ENCODE measurements at places on chromosomes 1 and 21.

DNA sequence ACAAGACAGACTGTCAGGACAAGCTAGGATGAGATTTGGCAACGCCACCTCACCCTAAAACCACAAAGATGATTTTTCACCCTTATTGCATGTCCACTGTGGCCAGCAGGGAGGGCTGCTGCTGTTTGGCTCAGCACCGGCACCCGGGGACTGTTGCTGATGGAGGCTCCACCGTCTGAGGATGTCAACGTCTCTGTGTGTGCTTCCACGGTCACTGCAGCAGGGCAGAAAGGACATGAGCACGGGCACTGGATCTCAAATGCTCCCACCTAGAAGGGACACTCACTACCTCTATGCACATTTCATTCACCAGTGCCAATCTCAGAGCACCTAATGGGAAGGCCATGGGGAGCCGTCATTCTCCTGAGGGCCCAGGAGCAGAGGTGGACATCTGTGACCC is 599.6 kb downstream of the PTPRU start:
- DNase-seq = no peak

- DNase-seq = no peak
Measured at GRCh38 chr1:33726274-33726804, 137.5 kb upstream of the HMGB4 start.

DNA sequence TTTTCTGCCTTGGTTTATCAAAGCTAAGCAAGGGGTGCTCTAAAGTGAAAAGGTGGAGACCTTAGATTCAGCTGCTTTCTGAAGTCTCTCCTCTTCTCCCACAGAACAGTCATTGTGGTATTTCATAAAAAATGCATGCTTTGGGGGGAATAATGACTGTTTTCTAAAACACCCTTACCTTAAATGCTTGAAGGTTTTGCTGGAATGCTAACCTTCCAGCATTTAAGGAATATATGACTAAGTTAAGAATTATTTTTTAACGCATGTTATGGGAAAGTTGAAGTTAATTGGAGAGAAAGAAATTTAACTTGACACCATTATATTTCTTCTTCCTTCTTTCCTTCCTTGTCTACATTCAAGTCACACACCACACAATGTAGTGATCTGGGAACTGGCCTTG is 162.5 kb downstream of the ROR1 start:
- no peak for DNase-seq

DNA sequence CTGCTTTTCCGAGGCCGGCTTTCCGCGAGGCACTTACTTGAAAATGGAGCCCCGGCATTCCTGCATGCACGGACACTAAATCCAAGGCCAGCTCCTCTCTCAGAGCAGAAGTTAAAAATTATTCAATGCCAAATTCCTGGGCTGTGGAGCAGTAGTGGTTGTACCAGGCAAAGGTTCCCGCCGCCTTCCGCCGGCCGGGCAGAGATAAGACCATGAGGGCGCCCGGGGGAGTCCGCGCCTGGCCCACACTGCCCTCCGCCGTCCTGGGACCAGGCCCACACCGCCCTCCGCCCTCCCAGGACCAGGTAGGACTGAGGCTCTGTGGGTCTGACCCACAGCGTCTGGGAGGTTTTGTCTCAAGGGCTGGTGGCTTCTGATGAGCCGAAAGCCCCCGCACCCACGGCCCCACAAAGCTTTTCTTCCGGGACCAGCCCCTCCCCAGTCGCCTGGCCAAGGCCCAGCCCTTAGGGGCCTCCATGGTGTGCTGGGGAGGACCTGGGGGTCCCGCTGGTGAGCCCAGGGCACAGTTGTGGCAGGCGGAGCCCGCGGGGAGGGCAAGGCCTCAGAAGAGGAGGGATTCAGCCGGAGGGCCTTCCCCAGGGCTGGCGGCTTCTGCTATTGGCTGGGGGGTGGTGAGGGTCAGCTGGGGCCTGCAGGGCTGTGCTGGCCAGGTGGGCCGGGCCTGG is 12.7 kb upstream of the C1orf159 start:
- no peak for DNase-seq

- DNase-seq = no peak
Measured at GRCh38 chr1:34975338-34975737, 9.8 kb downstream of the TMEM35B start.

GRCh38 chr1:110636149-110636935 is 30.2 kb upstream of the KCNA2 start:
- no peak for DNase-seq

DNA sequence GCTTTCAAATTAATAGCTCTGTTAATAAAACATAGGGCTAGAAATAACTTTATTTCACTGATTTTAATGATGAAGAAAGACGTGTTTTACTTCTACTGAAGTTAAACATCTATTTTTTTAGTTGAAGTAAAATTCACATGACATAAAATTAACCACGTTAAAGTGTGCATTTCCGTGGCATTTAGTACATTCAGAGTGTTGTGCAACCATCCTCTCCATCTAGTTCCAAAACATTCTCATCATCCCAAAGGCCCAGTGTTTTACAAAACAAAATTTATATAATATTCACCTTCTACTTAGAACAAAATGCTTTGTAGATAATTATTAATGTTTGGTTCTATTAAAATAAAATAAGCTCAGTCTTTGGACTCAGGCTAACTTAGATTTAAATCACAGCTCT is 108.5 kb upstream of the GNG12 start:
- no peak for DNase-seq

GRCh38 chr1:53197291-53198200 is 922 bp downstream of the CPT2 start:
- DNase-seq = no peak
